Temporal lobe (tissue), 4 donors: ENCODE measurements at places on chromosomes 7 and 10. TPM values are rescaled to one million over a fixed set of nuclear protein-coding genes. Genes with fewer than 3 reads are reported as not detected.

OR2A2 gene
- not detected for total RNA-seq

BMPER gene
- total RNA-seq: 3.4 TPM

TLX1 gene
- total RNA-seq: not detected

TM9SF3 gene
- total RNA-seq: 94.4 TPM

UBE2D1 gene
- total RNA-seq: 32.0 TPM

EVX1 gene
- not detected for total RNA-seq

ZNF273 gene
- total RNA-seq: 21.4 TPM

GSDME gene
- total RNA-seq: 28.8 TPM

TEX36 gene
- total RNA-seq: not detected

XPNPEP1 gene
- total RNA-seq: 55.3 TPM

FAM13C gene
- 15.2 TPM for total RNA-seq

PHYH gene
- 17.0 TPM for total RNA-seq

MRC1 gene
- 2.0 TPM for total RNA-seq
